NCI-H1417 treated with DMSO at 0.1 percent for 48 hours (cell line): ENCODE measurements at places on chromosomes 1 and 21.
A peak's percentile ranks its signal among the peaks of the same experiment; 100 is the strongest.

DNA sequence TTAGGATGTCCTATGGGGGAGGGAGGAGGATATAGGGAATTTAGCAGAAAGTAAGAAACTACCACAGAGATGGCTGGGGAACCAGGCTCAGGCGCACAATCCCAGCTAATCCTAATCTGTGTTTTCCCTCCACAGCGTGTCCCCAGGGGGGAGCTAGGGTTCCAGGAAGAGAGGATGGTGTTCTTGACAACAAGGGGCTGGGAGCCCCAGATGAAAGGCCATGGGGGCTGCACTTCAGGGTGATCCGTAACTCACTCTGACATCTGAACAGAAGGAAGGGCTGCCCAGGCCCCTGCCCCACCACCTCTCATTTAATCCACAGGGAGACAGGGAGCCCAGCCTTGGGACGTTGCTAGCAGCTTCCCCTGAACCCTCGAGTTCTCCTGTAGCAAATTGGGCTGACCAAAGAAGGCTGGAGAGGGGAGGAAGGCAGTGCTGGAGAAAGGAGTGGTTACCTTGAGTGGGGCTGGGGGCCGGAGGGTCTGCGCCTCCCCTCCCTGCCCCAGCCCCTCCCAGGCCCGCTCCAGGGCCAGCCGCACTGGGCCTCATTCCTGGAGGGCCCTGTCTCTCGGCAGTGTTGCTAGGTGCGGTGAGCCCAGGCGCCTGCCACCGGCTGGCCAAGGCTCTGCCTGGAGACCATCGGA is 131.7 kb downstream of the TMEM53 start:
- DNase-seq = no peak

DNA sequence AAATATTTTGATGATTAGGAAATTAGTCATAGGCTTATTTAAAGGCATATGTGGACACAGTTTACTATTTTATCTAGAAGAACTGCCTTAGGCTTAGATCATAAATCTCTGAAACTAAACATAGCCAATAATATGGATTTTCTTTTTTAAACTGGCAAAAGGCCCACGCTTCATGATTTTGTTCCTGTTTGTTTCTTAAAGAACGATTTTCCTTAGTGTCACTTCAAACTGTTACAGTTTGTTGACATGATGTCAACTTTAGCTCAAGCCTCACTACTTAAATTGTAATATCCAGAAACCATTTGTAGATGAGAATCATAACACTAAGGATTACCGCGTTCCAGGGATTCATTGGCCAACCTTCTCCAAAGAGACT is 322.6 kb downstream of the HHIPL2 start:
- no peak for DNase-seq

DNA sequence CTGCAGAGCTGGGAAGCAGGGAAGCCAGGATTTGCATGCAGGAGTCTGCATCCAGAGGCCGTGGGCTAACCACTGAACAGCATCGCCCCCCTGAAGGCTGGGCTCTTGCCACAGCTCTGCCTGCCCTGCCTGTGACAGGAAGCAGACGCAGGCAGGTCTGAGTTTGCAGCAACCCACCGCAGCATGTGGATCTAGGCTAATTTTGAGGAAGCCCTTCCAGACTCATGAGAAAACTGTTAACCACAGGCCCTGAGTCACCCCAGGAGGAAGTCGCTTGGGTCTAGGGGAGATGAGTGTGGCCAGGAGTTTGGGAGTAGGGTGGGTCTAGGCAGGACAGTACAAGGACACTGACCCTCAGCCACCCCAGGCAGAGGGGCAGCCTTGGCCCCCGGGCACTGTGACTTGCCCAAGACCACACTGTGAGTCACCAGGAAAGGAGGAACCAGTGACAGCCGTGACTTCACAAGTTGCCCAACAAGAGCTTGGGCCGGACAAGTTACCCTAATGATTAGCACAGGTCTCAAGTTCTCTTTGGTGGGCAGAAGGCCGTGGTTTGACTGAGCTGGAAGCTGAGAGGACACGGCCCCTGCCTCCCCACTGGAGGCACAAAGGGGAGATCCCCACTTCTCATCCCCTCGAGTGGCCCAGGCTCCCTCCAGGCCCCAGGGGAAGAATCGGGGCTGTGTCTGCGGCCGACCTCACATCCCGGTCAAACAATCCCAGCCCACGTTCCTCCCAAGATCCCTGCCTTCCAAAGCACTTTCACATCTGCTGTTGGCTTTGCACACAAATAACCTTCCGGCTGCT is 826 bp downstream of the LAPTM5 start:
- no peak for DNase-seq

DNA sequence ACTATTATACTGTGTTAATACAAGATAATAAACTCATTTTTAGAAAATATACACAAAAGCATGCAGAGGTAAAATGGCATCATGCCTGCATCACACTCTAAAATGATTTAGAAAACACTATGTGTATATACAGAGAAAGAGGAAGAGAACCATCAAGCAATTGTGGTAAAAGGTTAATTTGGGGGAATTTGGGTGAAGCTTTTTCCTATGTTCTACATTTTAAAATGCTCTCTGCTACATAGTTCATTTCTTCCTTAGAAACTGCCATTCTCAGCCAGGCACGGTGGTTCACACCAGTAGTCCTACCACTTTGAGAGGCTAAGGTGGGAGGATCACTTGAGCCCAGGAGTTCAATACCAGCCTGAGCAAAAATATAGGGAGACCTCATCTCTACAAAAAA is 44.1 kb downstream of the GON4L start:
- DNase-seq = no peak

DNA sequence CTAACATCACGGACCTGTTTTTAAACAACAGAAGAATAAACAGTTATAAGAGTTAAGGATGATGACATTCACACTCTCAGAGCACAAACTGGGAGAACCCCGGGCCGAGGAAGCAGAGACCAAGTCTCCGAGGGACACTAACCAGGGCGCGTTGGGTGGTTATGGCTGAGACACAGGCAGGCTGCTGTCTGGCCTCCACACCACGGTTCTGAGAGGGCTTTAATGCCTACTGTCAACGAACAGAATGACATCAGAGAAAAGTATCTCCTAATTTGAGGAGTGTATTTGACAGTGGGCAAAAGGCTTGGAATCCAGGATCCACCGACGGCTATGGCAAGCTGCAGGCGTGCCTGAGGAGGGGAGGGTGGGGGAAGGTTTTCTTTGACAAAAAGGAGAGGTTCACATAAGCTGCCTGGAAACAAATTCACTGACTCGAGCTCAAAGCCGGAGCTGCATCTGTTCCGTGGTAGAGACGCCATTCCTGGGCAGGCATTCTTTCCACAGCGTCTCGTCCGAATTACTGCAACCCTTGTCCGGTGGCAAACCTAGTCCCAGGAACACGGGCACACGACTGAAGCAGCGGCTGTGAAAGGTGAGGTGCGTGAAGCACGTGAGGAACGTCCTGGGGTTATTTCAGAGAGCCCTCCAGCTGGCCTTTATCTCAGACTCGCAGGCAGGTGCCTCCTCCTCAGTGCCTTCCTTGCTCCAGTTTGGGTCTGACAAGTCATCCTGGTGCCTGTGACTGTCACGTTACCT is 9.4 kb downstream of the POFUT2 start:
- DNase-seq = no peak

GRCh38 chr1:38929476-38929875 is 12.2 kb downstream of the RHBDL2 start:
- DNase-seq = peak; percentile 15

DNA sequence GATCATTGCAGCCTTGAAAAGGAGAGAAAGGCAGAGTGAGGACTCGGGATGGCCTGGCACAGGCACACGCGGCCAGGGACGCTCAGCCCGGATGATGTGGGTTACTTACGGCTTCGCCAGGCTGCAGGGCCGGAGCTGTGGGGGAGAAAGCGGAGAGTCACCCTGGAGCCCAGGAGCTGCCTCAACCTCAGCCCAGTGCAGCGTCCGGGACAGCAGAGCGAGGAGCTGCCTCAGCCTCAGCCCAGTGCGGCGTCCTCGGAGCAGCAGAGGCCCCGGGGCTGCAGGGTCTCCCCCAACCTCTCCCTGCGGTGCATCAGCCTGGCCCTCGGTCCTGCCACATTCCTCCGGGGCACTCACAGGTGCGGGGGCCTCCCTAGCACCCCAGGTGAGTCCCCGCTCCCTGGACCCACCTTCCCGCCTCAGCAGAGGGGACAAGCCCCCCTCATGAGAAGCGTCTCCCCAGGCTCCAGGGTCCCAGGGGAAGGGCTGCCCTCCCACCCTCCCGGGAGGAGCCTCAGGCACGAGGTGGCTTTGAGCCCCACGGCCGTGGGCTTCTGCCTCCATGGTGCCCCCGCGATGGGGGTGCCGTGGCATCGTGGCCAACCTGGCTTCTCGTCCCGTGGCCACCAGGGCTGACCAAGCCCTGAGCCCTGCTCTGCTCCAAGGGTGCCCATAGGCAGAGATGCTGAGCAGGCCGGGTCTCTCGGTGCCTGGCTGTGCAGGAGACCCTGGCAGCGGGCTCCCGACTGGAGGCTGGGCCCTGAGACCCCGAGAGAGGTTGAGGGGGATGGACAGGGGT is 10.5 kb upstream of the RNF223 start:
- DNase-seq = no peak

GRCh38 chr1:167088746-167089417 is 1.3 kb downstream of the GPA33 start:
- no peak for DNase-seq

DNA sequence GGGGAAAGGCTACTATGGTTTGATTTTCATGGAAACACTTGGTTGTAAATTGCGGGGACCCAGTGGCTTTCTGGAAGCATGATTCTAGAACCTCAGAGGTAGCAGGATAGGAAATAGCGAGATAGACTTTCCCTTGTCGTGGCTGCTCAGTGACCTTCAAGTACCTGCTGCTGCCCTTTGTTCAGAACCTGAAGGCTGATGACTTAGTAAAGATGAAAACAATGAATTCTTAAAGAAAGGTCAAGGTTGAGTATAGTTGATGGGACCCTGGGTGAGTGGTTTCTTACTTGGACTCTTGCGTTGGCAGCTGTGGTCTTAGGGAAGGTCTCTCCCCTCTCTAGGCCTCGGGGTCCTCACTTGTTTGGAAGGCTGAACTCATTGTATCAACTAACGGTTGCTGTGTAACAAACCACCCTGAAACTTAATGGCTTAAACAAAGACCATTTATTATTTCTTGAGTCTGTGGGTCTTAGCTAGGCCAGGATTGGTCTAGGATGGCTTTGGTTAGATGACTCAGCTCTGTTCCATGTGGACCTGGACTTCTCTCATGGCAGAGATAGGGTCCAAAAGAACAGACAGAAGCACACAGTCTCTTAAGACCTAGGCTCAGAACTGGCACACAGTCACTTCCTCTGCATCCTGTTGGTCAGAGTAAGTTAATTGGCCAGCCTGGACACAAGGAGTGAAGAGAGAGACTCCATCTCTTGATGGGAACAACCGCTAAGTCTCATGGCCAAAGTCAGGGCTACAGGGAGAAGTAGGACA is 89.2 kb upstream of the SELENON start:
- no peak for DNase-seq

DNA sequence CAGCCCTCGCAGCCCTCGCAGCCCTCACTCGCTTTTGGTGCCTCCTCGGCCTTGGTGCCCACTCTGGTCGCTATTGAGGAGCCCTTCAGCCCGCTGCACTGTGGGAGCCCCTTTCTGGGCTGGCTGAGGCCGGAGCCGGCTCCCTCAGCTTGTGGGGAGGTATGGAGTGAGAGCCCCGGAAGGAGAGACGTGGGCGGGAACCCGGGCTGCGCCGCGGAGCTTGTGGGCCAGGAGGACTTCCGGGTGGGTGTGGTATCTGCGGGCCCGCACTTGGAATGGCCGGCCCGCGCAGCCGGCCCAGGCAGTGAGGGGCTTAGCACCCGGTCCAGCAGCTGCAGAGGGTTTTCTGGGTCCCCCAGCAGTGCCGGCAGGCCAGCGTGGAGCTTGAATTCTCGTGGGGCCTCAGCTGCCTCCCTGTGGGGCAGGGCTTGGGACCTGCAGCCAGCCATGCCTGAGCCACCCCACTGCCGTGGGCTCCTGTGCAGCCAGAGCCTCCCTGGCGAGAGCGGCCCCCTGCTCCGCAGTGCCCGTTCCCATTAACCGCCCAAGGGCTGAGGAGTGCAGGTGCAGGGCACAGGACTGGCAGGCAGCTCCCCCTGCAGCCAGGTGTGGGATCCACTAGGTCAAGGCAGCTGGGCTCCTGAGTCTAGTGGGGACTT is 9.9 kb upstream of the CFHR2 start:
- no peak for DNase-seq

- peak; percentile 76 for DNase-seq
Observed at GRCh38 chr1:147626739-147627138, 43.6 kb downstream of the ACP6 start.

- DNase-seq = no peak
Observed at GRCh38 chr1:182283746-182284544, 107.6 kb downstream of the GLUL start.

- no peak for DNase-seq
Observed at GRCh38 chr1:210174133-210174532, 58.5 kb upstream of the SERTAD4 start.

DNA sequence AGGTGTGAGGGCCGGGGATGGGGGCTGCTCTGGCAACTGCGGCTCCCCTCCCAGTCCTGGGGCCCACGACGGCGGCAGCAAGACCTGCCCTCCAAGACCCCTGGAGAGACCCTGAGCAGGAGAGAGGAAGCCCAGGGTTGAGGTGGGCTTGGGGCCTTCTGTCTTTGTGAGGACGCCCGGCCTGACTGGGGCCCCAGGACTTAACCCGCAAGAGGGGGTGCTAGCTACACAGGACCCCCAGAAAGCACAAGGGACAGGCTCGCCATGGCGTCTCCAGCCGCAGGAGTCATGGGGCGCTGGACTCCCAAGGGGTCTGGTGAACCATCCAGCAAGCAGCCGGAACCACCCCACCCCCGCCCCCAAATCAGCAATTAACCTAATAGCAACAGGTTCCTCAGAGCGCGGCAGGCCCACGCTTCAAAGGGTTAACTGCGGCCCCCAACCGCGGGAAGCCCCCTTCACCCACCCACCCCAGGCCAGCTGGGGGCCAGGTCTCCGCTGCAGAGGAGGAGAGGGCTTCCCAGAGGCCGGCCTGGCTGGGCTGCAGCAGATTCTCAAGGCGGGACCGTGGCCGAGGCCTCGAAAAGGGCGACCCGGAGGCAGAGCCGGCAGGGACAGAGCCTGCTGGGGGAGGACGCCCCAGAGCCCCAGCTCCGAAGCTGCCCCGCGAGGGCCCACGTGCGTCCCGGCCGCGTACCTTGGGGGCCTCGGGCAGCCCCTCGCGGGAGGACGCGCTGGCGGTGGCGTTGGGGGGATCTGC is 525 bp downstream of the C1QTNF12 start:
- no peak for DNase-seq

DNA sequence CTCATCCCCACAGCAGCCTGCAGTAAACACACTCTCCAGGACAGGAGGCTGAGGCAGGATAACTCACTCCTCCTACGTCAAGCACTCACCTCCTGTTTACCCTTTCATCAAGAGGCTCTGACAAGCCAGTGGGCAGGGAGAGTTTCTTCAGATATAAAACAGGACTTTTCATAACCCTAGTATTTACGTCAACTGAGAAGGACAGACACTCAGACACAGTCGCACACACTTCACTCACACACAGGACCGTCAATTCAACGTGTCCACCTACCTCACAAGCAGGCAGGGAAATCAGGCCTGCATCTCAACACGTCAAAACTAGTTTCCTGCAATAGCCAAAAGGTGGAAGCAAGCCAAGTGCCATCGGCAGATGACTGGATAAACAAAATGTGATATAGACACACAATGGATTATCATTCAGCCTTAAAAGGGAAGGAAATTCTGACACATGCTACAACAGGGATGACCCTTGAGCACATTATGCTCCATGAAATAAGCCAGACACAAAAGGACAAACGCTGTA is 48.6 kb downstream of the ITPKB start:
- no peak for DNase-seq
